ENCODE measurements at places on chromosomes 11 and 22.

DNA sequence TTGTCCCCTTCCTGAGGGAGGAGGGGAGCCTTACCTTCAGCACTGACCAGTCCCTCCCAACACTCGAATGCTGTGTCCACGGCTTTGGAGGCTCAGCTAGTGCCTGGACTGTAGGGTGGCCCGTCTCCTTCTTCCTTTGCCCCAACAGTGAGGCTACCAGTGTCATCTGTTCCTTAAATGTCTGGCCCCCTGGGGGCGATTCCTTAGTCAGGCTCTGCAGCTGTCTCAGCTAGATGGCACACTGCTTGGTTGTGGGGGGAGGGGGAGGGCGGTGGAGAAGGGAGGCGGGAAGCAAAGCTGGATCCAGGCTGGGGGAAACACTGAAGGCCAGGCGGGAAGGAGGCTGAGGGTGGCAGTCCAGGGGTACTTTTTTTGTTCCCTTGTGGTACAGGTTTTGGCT lies at the start of gene IGSF22:
TSS of gene IGSF22 (minus strand) at position 149 of the 400 bp plus-strand sequence. CDS start 1,952 bp downstream, outside the sequence.
- no peak for DNase-seq

GRCh38 chr11:31943056-31943780 lies 132.1 kb upstream of the PAX6 start:
- no peak for DNase-seq

GRCh38 chr11:92782806-92783205 lies 186.6 kb upstream of the MTNR1B start:
- DNase-seq = no peak

GRCh38 chr22:45891021-45891421 lies 85.9 kb downstream of the WNT7B start:
- no peak for DNase-seq

GRCh38 chr11:123018702-123019101 lies 37.1 kb upstream of the BSX start:
- no peak for DNase-seq

GRCh38 chr11:61332281-61332796 lies 566 bp downstream of the DDB1 start:
- no peak for DNase-seq

GRCh38 chr11:113540416-113541330 lies 65.5 kb upstream of the DRD2 start:
- no peak for DNase-seq

DNA sequence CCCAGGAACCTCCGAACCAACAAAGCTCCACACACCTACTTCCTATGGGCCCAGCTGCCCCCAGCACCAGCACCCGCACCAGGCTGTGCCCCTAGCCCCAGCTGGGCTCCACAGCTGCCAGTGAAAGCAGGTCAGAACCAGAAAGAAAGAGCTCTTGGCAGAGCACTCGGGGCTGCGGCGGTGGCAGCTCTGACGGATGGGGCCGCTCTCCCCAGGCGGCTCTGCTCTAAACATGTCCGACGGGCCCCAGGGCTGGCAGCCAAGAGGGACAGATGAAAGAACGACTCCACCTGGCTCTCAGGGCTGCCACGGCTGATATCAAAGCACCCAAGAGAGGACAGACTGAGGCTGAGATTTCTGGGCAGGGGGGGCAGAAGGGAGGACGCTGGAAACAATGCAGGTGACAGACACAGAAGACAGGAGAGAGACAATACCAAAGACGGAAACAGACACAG lies 25.7 kb downstream of the LRFN4 start:
- no peak for DNase-seq

GRCh38 chr22:22934543-22935055 lies 47.0 kb downstream of the IGLL5 start:
- DNase-seq = no peak

GRCh38 chr22:20619045-20619892 lies 111.9 kb downstream of the MED15 start:
- no peak for DNase-seq

DNA sequence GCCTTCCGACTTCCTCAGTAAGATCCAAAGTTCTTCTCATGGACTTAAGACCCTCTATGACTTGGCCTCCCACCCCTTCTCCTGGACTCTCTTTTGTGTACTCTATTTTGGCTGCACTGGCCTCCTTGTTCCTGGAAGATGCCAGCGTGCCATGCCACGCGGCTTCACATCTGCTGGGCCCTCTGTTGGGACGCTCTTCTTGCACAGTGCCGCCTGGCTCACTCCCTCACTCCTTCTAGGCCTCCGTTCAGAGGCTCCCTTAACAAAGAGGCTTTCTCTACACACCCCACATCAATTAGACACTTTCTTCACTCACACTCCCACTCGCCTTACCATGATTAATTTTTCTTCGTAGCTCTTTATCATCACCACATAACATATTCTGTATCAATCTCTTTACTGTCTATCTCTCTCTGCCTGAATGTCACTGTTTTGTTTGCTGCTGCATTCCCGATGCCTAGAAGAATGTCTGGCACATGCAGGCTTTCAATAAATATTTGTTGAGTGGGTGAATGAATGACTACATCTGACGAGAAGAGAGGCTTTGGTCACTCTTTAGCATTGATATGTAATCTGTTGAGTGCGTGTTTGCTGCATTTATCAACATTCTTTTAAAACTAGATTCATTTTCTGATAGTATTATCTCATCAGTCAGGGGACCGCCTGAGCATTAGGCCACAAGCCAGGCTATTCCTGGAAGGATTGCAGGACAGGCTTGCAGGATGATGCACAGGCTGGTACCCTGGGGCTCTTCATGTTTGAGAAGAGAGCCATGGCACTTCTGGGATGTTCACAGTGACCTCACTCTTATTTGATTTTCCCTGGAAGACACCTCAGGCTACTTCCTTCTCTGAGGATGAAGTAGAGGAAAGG lies 60.6 kb upstream of the AMPD3 start:
- DNase-seq = no peak

DNA sequence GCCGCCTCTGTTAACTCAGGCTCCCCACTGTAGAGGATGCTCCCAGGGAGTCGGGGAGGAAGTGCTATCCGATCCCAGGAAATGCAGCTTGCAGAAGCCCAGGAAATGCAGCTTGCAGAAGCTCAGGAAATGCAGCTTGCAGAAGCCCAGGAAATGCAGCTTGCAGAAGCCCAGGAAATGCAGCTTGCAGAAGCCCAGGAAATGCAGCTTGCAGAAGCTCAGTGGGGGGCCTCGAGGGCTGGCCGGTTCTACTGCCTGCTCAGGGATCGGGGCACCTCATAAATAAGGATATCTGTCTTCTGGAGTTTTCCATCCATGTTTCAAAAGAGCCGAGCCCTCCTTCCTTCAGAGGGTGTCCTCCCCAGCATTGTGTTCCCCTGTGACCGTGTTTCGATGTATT lies 25.1 kb upstream of the SMIM38 start:
- no peak for DNase-seq

DNA sequence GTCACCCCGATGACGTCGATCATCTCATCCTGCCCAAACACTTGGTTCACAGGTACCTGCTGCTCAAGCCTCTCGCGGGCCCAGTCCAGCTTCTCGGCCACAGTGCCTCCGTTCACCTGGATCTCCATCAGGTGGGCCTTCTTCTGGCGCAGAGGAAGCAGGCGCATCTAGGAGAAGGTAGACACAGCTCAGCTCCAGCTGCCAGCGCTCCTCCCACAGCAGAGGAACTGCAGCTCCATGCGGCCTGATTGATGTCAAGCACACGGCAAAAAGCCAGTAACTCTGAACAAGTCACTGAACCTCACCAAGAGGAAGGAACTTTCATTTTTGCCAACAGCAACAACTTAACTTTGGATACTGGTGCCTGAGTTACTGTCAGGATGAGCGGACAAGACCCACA lies 4.0 kb downstream of the RPL3 start:
- DNase-seq = no peak

DNA sequence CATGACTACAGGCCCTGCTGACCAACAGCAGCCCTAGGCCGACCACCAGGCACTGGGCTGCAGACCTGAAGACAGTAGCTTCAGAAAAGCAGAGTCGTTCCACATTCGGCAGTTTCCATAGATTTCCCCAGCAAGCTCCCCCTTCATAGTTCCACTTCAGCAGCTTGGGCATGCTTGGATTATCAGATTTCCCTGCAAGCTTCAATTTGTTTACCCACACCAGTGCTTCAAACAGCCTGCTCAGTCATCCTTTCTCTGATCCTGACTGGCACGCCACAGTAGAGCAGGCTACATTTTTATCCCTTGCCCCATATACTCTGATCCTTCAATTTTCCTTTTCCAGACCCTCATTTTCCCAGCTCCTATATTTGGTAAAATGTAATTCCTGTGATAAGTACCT lies 51.1 kb upstream of the CFAP300 start:
- no peak for DNase-seq

GRCh38 chr11:103803062-103803461 lies 233.4 kb upstream of the DDI1 start:
- DNase-seq = no peak

DNA sequence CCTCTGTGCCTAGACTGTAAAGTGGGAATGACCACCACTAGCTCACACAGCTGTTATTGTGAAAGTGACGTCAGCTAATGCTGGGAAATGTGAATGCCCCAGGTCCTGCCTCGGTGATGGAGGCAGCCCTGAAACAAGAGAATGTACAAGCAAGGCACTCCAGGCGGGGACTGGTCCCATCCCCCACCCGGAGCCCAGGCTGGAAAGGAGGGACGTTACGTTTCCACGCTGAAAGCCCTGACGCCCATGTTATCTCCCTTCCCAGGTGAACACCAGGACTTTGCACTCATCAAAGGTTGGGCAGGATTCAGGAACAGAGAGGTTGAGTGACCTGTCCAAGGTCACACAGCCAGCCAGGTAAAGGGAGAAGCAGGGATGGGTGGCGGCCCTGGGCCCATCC lies 784 bp downstream of the SULT4A1 start:
- DNase-seq = no peak

DNA sequence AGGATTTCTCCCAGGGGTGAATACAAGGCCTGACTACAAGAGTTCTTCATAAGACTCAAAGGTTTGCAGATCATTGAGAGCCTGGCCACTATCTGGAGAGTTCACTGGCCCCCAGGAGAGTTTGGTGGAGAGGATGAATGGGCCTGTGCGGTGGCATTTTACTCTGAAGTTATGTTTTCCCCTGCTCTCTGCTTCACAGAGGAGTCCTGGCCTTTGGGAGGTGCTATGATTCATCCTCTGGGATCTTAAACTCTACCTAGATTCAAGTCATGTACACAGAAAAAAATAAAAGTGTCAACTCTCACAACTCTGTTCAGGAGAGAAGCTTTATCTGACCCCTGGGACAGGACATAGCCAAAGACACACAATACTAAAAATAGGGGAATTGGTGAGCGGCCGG lies 159.1 kb upstream of the CARD18 start:
- no peak for DNase-seq

GRCh38 chr11:79077702-79078330 lies 363.0 kb downstream of the TENM4 start:
- DNase-seq = no peak

- DNase-seq = peak; percentile 88
Observed at GRCh38 chr22:19629720-19630419, 84.4 kb upstream of the SEPTIN5 start.

DNA sequence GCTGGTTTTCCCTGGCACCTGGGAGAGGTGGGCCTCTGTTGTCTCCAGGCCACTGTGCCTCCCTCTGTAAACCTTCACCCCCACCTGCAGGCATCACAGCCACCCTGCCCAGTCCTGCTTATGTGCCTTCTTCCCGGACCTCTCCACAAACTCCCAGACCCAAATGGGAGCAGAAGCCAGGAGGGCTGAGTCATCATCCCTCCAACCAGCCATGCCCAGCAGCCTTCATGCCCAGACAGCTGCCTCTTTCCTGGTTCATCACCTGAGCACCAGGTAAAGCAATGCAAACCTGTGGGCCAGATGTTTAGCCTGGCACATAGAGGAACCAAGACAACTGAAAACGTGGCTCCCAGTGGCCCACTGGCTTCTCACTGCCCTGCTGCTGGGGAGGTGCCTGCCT lies 2.1 kb upstream of the TMPRSS4 start:
- no peak for DNase-seq

DNA sequence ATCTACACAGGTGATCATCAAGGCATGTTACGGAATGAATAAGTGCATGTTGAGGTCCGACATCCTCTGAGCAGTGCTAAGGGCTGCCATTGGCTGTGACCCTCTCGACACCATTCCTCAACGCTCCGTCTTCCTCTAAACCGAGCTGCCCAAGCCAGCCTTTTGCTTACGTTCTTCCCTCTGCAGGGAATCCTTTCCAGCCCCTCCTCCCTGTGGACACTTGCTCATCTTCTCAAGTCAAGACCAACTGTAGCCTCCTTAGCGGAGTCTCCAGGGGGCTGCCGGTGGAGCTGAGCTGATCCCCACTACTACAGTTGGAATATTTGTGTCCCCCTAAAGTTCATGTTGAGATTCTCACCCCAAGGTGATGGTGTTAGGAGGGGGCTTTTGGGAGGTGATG lies 781.0 kb downstream of the TBC1D22A start:
- DNase-seq = no peak

DNA sequence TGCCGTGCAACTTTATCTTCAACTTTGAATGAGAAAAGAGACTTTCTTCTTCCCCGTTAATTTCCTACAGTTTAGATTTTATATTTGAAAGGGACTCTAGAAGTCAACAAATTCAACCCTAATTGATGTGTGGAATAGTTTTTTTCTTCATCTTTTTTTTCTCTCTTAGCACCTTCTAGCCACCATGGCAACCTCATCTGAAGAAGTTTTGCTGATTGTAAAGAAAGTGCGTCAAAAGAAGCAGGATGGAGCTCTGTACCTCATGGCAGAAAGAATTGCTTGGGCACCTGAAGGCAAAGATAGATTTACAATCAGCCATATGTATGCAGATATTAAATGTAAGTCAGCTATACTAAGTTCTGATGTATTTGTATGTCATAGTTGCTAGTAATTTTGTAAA lies 10.5 kb downstream of the GTF2H1 start:
- no peak for DNase-seq

DNA sequence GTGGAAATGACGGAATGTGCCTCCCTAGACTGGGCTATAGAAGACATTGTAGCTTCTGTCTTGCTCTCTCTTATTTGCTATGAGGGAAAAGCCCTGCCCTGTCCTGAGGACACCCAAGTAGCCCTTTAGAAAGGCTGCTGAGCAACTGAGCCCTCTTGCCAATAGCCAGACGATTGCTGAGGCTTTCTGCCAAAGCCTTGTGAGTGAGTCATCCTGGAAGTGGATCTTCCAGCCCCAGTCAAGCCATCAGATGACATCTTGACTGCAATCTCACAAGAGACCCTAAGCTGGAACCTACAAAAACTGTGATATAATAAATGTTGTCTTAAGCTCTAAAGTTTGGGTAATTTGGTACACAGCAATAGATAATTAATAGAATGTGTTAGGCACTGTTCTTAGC lies 3.9 kb upstream of the TRAF6 start:
- no peak for DNase-seq

DNA sequence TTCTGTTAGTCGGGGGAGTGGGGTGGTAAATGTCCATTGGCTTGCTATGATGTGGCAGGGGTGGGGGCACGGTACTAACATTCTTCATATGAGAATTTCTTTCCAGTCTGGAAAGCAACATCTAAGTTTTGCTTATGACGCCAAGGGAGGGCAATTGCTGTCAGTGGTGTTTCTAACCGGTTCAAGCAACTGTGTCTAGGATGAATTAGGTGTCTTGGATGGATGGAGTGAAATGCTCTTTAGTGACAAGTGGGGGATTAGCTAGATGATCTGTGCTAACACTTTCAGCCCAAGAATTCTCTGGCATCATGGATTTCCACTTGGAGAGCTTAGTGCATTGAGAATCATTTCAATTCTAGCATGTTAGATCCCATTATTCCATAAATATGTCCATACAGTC lies 262.6 kb upstream of the SORL1-AS1 start:
- DNase-seq = no peak

Measured in CD4-positive, alpha-beta T cell treated with Interleukin-6 for 4 hours (primary cell).